ENCODE measurements at places on chromosomes 13 and 19.

DNA sequence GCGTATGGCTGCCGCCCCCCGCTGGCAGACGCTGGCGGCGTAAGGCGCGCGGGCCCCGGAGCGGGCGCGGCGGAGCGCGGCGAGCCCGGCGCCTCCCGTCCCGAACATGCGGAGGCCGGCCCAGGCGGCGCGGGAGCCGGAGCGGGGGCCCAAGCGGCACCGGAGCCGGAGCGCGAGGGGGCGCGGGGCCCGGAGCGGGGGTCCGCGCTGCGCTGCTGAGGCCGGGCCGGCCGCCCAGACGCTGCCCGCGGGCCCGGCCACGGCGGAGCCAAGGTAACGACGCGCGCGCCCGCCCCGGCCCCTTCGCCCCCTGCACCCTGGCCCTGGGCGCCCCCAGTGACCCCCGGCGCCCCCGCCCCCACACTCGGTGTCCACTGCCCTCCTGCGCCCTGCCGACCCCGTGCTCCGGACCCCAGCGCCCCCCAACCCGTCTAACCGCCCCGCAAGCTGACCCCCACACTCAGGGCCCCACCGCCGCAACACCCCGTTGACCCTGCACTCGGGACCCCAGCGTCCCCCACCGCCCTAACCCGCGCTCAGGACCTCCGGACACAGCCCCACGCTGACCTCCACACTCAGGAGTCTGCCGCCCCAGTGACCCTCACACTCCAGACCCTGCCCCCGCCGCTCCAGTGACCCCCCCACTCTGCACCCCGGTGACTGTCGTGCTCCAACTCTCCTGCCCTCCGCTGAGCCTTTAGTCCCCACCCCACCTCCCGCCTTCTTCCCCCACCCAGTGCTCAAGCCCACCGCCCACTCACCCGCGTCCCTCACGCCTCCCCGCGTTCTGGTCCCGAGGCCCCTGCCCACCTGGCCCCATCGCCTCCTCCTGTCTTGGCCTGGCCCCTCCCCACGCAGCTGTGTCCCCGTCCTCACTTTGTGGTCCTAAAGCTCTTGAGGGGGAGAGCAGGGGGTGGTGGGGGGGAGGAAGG lies at the start of gene CSNK1G2:
Gene CSNK1G2 (plus strand): TSS at position 27 of the 932 bp plus-strand sequence. CDS start 28,601 bp downstream, outside the sequence.
- DNase-seq: no peak

GRCh38 chr13:60931858-60932546 lies 483.6 kb downstream of the PCDH20 start:
- DNase-seq: no peak

DNA sequence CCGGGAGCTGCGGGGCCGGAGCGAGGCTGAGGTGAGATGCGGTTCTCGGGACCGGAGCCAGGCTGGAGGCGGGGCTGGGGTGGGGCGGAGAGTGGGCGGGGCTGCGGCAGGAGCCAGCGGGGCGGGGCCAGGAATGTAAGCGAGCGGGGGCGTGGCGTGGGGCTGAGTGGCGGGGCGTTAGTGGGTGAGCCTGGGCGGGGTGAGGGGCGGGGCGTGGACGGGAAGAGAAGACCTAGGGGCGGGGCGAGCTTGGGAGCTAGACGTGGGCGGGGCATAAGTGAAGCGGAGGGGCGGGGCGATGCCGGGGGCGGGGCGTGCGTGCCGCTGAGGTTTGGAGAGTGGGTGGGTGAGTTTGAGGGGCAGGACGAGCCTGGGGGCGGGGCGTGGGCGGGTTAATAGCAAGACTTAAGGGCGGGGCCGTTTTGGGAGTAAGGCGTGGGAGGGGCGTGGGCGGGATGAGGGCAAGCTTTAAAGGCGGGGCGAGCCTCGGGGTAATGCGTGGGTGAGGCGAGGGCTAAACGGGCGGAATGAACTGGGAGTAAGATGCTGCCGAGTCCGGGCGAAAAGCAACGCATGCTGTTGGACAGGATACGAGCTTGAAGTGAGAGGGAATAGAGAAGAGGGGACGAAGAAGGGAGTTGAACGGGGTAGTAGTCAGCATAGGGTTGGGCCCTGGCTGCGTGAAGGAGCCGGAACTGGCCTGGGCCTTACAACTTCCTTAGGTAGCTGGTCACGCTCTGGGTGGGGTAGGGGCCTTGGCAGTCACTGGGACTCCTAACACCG lies 572 bp downstream of the SNAPC2 start:
- peak; percentile 99 for DNase-seq

DNA sequence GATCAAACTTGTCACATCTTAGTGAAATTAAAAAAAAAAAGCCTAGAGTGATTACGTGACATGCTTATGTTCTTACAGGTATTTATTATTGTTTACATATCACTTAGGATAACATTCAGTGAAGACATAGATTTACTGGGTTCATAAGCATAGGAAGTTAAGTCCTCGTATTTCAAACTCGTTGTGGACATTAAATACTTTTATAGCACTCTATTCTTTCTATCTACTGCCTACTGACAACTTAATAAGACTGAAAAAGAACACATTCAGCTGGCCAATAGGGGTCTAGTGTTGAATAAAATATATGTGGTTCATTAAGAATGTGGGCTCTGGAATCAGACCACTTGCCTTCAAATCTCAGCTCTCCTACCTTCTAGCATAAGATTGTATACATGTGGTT lies 1927.4 kb downstream of the PCDH9 start:
- DNase-seq: no peak

DNA sequence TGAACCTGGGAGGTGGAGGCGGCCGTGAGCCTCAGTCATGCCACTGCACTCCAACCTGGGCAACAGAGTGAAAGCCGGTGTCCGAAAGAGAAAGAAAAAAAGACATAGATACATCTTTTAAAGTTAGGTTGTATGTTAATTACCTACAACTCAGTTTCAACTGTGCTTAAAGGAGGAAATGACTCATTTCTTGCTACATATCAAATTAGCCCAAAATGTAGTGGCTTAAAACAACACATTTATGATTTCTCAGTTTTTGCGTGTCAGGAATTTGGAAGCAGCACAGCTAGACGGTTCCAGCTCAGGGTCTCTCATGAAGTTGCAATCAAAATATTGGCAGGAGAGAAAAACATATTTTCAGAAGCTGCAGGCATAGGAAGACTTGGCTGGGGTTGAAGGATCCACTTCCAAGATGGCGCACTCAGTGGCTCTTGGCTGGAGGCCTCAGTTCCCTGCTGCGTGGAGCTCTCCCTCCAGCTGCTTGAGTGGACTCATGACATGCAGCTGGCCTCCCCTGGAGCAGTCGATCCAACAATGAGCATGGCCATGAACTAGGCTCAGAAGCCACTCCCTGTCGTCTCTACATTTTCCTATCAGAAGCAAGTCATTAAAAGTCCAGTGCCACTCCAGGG lies 7.1 kb downstream of the LDLR start:
- peak; percentile 23 for DNase-seq

DNA sequence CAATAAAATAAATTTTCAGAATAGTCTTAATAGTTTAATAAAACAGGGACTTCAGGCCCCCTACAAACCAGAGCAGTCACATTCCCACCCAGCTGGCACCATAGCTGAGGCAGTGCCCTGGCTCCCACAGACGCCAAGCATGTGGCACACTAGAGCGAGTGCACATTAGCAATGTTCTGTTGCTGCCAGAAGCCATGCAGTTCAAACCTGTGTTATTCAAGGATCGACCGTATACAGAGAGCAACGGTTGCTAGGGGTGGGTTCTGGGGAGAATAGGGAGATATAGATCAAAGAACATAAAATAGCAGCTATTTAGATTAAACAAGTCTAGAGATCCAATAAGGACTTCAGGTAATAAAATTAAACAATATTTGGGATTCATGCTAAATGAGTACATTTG lies 419.3 kb upstream of the KLHL1 start:
- DNase-seq: no peak

DNA sequence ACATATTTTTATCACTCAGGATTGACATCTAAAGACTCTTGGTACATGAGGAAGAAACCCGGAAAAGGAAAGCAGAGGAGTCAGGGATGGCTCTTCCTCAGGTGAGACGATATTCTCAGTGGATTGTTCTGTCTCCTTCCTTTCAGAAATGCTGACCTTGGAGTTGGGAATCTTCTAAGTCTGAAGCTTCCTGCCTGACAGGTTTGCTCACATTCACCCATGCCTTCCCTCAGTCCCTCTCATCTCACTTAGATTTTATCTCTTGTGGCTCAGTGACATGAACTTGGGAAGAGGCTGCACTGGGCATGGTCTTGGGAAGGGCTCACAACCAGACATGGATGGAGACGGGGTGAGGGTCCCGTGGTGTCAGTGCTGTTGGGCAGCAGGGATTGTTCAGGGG lies 6.7 kb downstream of the ZNF525 start:
- no peak for DNase-seq

GRCh38 chr13:74920920-74921319 lies 561.0 kb downstream of the TBC1D4 start:
- DNase-seq: no peak

- peak; percentile 58 for DNase-seq
Measured at GRCh38 chr19:15378534-15379082, 979 bp downstream of the AKAP8 start.

DNA sequence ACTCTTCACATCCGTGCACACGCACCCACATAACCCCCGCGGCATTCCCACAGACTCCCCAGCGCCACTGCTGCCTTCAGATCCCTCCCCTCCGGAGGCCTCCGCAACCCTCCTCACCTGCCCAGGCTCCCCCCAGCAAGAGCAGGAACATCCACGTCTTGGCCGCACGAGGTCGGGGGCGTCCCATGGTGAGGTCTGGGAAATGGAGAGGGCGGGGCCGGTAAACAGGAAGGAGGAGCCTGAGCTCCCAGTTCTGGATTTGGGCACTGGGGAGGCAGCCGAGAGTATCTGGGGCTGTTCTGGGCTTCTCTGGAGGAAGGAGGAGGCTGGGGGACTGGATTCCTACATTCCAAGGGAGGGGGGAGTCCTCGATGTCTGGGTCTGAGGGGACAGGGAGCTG lies 423 bp downstream of the KLK8 start:
- no peak for DNase-seq

DNA sequence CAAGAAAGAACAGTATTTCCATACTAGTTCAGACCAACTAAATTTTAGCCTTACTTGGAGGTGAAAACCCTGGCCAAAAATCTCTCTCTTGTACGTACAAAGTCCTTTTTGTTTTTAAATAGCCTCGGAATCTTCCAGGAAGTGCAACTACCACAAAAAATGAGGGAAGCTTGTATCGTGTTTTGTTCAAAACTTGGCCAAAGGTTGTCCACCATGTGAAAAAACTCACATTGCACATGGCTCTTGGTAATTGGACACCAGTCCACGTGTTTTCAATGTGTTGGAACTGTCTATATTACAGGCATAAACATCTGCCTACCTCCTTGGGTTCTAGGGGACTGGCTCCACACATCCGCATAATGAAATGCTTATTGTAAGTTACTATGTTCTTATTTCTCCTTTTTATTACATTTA lies 15.2 kb upstream of the STRN4 start:
- no peak for DNase-seq

- DNase-seq: no peak
Measured at GRCh38 chr13:83378908-83379307, 503.4 kb downstream of the SLITRK1 start.

- DNase-seq: no peak
Measured at GRCh38 chr19:45045671-45046353, 7.0 kb downstream of the CLASRP start.

DNA sequence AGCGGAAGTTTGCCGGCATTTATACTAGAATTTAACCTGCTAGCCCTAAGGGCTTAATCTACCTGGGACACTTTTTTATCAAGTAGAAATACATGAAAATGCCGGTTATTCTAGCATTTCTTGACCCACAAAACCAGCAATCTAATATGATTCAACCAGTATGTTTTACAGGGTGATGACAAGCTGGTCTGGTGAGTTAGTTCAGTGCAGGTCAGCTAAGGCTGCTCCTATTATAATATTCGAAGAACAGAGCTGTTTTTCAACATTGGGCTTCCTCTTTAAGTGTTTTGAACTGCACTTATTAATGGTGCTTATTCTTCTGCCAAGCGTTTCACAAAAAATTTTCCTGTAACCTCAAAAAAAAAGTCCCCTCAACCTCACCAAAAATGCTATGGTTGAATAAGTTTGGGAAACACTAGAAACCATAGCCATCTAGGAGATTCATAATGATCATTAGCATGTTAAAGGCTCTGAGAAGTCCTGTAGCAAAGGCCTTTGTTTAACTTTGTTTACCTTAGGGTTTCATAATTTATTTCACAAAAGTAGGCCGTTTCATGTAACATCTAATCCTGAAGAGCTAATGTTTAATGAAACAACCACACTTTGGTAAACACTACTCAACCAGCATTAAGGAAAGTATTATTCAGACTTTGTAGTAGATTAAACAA lies 526.6 kb downstream of the KLF12 start:
- no peak for DNase-seq

GRCh38 chr19:16506961-16507360 lies 10.8 kb downstream of the C19orf44 start:
- no peak for DNase-seq

- DNase-seq: no peak
Measured at GRCh38 chr19:8517551-8518442, 3.8 kb upstream of the ZNF414 start.

DNA sequence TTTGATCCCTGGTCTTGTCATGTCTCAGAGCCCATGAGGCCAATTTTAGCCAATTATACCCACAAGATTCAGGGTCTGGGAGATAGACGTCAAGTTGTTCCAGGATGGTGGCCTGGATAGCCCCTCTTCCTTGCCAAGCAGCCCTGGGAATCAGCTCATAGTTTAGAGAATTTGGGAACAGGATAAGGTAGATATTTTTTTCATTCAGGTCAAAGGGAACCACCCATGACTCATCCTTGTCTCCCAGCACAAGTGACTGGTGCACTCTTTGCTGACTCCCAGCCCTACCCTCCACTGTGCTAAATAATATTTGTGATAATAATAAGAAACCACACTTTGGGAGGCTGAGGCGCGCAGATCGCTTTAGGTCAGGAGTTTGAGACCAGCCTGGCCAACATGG lies 17.1 kb upstream of the S1PR4 start:
- DNase-seq: no peak

GRCh38 chr19:38267761-38268483 lies 3.5 kb downstream of the SPINT2 start:
- DNase-seq: no peak

- DNase-seq: no peak
Measured at GRCh38 chr19:15015946-15016542, 33.2 kb upstream of the CASP14 start.

DNA sequence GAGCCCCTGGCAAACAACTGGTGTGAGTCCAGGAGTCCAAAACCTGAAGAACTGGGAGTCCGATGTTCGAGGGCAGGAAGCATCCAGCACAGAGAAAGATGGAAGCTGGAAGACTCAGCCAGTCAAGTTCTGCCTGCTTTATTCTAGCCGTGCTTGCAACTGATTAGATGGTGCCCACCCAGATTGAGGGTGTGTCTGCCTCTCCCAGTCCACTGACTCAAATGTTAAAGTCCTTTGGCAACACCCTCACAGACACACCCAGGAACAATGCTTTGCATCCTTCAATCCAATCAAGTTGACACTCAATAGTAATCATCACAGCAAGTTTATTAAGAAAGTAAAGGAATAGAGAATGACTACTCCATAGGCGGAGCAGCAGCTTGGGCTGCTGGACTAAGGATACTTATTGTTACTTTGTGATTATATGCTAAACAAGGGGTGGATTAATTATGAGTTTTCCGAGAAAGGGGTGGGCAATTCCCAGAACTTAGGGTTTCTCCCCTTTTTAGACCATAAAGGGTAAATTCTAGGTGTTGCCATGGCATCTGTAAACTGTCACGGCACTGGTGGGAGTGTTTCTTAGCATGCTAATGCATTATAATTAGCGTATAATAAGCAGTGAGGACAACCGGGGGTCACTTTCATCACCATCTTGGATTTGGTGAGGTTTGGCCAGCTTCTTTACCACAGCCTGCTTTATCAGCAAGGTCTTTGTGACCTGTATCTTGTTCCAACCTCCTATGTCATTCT lies 65.6 kb upstream of the KCTD15 start:
- no peak for DNase-seq
